ENCODE measurements at places on chromosomes 6 and 20. TPM values are rescaled to one million over a fixed set of nuclear protein-coding genes. Genes with fewer than 3 reads are reported as not detected.

The AIF1 gene
- total RNA-seq, result 7.4 TPM

DNA sequence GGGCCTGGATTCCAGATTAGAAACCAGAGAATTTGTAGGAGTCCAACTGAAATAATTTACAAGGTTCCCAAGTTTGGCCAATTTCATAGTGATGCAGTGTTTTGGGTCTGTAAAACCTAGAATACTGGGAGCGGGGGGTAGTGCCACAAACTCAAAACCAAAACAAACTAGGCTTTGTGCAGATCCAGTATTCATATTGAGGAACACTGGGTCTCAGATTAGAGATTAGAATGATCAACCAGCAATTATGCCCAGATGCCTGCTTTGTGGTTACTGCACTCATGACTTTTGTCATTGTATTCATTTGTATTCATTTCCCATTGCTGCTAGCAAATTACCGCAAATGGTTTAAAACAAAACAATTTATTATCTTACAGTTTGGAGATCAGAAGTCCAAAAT lies 3.2 kb upstream of the NDUFAF4 start:
- DNase-seq, result no peak

DNA sequence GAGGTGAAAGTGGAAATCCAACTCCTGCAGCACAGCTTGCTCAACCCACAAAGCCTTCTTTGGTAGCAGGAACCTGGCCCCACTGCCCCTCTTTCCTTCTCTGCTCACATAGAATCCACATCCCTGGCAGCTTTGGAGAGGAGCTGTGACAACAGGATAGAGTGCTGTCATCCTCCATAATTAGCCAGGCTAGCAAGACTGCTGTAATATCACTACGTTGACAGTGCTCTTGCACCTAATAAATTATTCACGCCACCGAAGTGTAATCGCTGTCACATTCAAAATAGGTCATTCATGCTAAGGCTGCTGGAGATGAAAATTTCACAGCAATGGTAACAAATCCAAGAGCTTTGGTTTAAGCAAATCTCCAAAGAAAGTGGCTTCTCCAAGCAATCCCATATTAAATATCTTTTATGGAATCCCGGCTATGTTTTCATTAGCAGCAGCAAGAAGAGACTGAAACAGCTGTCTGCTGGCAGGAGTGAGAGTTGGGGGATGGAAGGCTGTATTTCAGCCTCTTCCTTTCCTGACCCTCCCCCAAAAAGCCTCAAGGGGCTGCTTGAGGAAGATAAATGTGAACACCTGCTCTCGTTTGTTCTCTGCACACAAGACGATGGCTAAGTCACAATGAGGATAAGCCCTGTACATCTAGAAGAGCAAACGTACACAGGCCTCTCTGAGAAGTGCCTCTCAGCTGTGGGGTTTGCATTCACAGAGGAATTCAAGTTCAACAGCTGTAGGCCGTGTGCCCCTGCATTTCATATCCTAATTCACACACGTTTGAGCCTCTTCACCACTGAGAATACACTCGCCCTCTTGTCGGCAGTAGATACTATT lies 16.5 kb downstream of the RIPOR2 start:
- no peak for DNase-seq

GRCh38 chr6:130216620-130217019 lies 6.1 kb downstream of the SAMD3 start:
- no peak for DNase-seq

GRCh38 chr20:13017235-13017634 lies 8.5 kb downstream of the SPTLC3 start:
- DNase-seq, result no peak

All from CD4-positive, alpha-beta memory T cell (primary cell).